ENCODE measurements at places on chromosomes 6 and 20.

GRCh38 chr20:52234302-52235045, 42.9 kb upstream of the ZFP64 start:
- DNase-seq: no peak
- H3K4me3 ChIP-seq: no peak overlapping the region
- no peak overlapping the region for H3K27ac ChIP-seq
- H3K27me3 ChIP-seq: peaks cover 2% of the 10 kb centered on the region
- H3K4me1 ChIP-seq: no peaks in the 10 kb centered on the region
- H3K36me3 ChIP-seq: no peaks in the 10 kb centered on the region

GRCh38 chr6:133460101-133460500, 218.9 kb downstream of the EYA4 start:
- no peak overlapping the region for H3K27ac ChIP-seq

DNA sequence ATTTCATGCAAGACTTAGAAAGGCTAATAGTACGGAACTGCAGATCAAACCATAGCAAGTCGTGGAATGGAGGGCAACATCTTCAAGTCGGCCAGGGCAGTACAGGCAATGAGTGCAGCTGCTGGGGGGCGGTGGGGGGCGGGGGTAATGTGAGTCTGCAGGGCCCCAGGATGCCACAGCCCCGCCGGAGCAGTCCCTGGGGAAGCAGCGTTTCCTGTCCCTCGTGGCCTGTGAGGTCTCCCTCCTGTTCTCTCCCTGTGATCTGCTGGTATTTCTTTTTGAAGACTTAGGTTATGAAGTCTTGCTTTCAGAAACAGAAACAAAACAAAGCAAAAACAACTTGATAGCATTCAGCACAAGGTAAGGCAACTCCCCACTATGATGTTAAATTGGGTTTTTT, 351.9 kb downstream of the FOXA2 start:
- DNase-seq: no peak
- no peaks in the 10 kb centered on the region for H3K4me1 ChIP-seq
- H3K36me3 ChIP-seq: no peaks in the 10 kb centered on the region
- H3K27me3 ChIP-seq: no peaks in the 10 kb centered on the region
- H3K27ac ChIP-seq: no peak overlapping the region

GRCh38 chr6:108796875-108797274, 51.3 kb upstream of the ARMC2 start:
- H3K4me1 ChIP-seq: peaks cover 41% of the 10 kb centered on the region
- H3K4me3 ChIP-seq: no peak overlapping the region
- DNase-seq: no peak
- H3K27me3 ChIP-seq: no peaks in the 10 kb centered on the region

- no peak for DNase-seq
- peaks cover 4% of the 10 kb centered on the region for H3K27me3 ChIP-seq
- no peaks in the 10 kb centered on the region for H3K4me1 ChIP-seq
- H3K27ac ChIP-seq: no peak overlapping the region
Observed at GRCh38 chr6:38944655-38945279, 103.8 kb upstream of the GLP1R start.

GRCh38 chr20:20272686-20273085, 95.2 kb upstream of the INSM1 start:
- no peaks in the 10 kb centered on the region for H3K4me1 ChIP-seq
- no peak overlapping the region for H3K4me3 ChIP-seq
- H3K27me3 ChIP-seq: peaks cover 11% of the 10 kb centered on the region
- DNase-seq: no peak

- H3K4me3 ChIP-seq: no peak overlapping the region
- H3K4me1 ChIP-seq: peaks cover 1% of the 10 kb centered on the region
- no peaks in the 10 kb centered on the region for H3K27me3 ChIP-seq
- no peak for DNase-seq
- H3K27ac ChIP-seq: no peak overlapping the region
Observed at GRCh38 chr20:21380711-21381110, 16.6 kb downstream of the NKX2-4 start.

- no peaks in the 10 kb centered on the region for H3K27me3 ChIP-seq
- no peak for DNase-seq
- no peak overlapping the region for H3K27ac ChIP-seq
Observed at GRCh38 chr6:80316686-80317231, 210.3 kb downstream of the BCKDHB start.

GRCh38 chr6:46072866-46073265, 56.9 kb upstream of the ENPP4 start:
- no peaks in the 10 kb centered on the region for H3K4me1 ChIP-seq
- peaks cover 9% of the 10 kb centered on the region for H3K27me3 ChIP-seq
- H3K36me3 ChIP-seq: no peaks in the 10 kb centered on the region
- no peak for DNase-seq
- H3K4me3 ChIP-seq: no peak overlapping the region

GRCh38 chr6:137737836-137738596, 129.0 kb upstream of the TNFAIP3 start:
- DNase-seq: no peak
- H3K4me3 ChIP-seq: no peak overlapping the region
- H3K27me3 ChIP-seq: no peaks in the 10 kb centered on the region
- H3K4me1 ChIP-seq: peaks cover 13% of the 10 kb centered on the region

GRCh38 chr6:11656491-11656890, 118.9 kb downstream of the TMEM170B start:
- no peak for DNase-seq
- H3K36me3 ChIP-seq: no peaks in the 10 kb centered on the region
- H3K27ac ChIP-seq: peak overlapping the region; percentile 27
- H3K27me3 ChIP-seq: no peaks in the 10 kb centered on the region

- DNase-seq: no peak
- H3K4me3 ChIP-seq: no peak overlapping the region
- H3K27me3 ChIP-seq: peaks cover 9% of the 10 kb centered on the region
- H3K27ac ChIP-seq: no peak overlapping the region
- no peaks in the 10 kb centered on the region for H3K36me3 ChIP-seq
Observed at GRCh38 chr6:148716811-148717210, 30.0 kb upstream of the UST start.

DNA sequence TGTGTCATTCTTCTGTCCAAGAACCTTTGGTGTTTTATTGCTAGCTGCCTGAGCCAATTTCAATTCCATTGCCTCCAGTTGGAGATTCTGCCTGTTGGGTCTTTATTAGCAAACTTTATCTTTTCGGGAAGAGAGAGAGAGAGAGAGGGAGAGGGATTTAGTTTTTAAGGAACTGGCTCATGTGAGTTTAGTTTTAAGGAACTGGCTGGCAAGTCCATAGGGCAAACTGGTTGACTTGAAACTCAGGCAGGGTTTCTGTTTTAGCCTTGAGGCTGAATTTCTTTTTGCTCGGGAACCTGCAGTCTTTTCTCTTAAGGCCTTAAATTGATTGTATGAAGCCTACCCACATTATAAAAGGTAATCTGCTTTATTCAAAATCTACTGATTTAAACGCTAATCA, 23.0 kb downstream of the BCKDHB start:
- H3K27ac ChIP-seq: no peak overlapping the region
- no peaks in the 10 kb centered on the region for H3K27me3 ChIP-seq
- no peaks in the 10 kb centered on the region for H3K4me1 ChIP-seq
- peaks cover 4% of the 10 kb centered on the region for H3K36me3 ChIP-seq
- no peak for DNase-seq

GRCh38 chr6:27667657-27668441, 194.9 kb upstream of the ZNF184 start:
- peak overlapping the region; percentile 62 for H3K4me3 ChIP-seq
- H3K36me3 ChIP-seq: peaks cover 12% of the 10 kb centered on the region
- DNase-seq: no peak
- H3K27me3 ChIP-seq: peaks cover 72% of the 10 kb centered on the region
- peaks cover 49% of the 10 kb centered on the region for H3K4me1 ChIP-seq

DNA sequence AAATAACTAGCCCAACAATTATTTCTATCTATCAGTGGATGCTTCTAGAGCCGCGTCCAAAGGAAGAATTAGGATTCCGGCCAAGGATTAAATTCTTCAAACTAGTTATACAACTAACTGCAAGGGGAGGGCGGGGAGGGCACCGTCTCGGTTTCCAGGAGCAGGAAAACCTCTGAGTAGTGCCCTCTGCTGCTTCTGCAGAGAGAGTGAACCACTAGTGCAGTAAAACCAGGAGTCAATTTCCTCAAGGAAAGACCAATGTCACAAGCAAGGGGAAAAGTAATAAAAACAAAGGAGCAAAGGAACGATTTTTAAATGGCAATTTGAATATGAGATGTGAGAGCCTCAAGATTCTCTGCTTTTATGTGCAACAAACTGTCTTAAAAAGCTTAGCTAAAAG, 16.5 kb upstream of the UBE2J1 start:
- no peak for DNase-seq
- H3K27ac ChIP-seq: no peak overlapping the region
- H3K36me3 ChIP-seq: peaks cover 1% of the 10 kb centered on the region
- H3K4me1 ChIP-seq: peaks cover 46% of the 10 kb centered on the region
- H3K4me3 ChIP-seq: no peak overlapping the region
- H3K27me3 ChIP-seq: no peaks in the 10 kb centered on the region
